ENCODE measurements at places on chromosomes 2 and 18.

- DNase-seq: no peak
These were observed 6.1 kb downstream of the SLC66A2 start for GRCh38 chr18:79945118-79946042.

DNA sequence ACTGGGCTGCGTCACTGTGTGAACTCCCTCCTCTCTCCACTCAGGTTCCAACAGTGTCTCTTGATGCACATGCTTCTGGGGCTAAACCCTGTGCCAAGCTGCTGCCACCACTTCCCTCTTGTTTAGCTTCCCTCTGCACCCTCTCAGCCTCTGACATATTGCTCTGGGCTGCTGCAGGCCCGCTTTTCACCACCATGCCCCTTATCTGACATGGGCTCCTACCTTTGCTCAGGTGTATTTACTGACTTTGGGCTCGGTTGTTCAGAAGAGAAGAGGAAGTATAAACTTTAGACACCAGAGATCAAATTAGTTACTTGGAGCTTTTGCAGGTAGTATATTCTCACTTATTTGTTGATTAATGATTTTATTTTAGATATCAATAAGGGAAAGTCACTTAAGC is 77.6 kb downstream of the WDR7 start:
- DNase-seq: no peak

- no peak for DNase-seq
These were observed 547.9 kb upstream of the ID2 start for GRCh38 chr2:8133913-8134472.

DNA sequence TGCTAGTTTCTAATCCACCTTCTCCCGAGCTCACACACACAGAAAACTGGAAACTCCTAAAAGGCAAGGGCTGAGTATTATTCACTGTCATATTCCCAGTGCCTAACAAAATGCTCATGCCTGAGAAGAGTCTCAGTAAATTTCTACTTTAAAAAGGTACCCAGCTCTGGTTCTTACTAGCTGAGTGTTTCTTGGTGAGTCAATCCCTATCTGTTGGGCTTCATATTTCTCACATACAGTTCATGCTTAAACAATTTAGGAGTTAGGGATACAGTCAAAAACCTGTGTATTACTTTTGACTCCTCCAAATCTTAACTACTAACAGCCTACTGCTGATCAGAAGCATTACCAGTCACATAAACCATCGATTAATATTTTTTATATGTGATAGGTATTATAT is 204.9 kb downstream of the EN1 start:
- DNase-seq: no peak

GRCh38 chr2:196238836-196239380 is 67.5 kb upstream of the STK17B start:
- no peak for DNase-seq

DNA sequence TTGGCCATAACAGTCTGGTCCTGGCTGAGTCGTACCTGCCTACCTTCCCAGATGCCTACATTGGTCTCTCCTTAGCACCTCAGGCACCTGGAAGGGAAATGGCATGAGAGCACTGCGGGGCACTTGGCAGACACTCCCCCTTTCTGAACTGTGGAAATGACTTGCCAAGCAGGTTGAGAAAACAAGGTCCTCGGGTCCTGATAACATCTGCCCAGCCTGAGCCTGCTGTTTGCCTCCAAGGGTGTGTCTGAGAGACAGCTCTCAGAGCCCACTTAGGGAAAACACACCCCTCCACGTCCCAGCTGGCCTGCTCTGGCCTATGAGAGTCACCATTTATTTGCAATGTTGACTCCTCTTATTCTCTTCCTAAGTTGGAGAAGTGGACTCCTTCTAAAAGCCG is 10.5 kb downstream of the FAM110C start:
- no peak for DNase-seq

DNA sequence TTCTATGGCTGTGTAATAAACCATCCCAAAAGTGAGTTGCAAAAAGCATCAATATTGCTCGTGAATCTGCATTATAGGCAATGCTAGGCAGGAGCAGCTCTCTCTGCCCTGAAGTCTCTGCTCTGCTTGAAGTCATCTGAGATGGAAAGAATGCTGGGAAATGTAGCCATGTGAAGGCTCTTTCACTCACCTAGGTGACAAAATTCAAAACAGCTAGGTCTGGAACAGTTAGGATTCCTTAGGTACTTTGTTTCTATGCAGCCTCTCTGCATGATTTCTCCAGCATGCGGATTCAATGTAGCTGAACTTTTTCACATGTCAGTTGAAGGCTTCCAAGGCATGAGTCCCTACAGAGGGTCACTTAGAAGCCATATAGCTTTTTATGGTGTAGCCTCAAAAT is 1383.7 kb downstream of the LRP1B start:
- DNase-seq: no peak

DNA sequence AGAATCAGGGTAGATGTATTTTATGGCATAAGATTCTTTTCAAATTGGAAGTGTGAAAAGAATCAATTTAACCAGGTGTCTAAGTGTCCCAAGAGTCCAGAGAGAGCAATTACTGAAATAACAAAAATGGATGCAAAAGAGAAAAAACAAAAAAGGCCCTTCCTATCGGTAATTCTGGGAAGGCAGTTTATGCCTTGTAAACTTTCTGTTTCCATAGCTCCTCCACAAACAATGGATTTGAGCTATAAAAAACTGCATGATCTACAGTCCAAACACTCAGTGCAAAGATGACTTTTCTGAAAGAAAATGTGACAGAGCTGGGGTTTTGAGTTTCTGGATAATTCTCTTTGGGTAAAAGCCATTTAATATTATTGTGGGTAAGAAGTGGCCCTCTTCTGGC is 366.1 kb downstream of the EN1 start:
- DNase-seq: no peak

GRCh38 chr2:3683748-3684454 is 19.5 kb upstream of the DCDC2C start:
- DNase-seq: no peak

- DNase-seq: peak; percentile 55
These were observed 143.1 kb upstream of the TTC39C start for GRCh38 chr18:23871410-23871809.

DNA sequence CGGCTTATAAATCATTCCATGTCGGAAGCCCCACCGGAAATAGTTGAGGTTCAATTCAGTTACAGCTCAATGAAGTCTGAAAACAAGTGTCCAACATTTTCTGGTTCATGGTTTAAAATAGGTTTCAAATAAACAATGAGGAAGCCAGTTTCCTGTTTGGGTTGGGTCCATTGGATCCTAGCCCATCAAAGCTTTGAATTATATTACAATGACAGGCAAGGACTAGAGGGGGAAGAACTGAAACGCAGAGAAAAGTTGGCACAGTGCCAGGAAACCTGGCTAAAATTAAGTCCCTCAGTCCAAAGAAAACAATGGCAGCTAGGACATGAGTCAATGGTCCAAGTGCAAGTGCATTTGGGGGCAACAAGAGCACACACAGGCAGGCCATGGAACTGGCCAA is 32.0 kb downstream of the SLC14A1 start:
- no peak for DNase-seq

DNA sequence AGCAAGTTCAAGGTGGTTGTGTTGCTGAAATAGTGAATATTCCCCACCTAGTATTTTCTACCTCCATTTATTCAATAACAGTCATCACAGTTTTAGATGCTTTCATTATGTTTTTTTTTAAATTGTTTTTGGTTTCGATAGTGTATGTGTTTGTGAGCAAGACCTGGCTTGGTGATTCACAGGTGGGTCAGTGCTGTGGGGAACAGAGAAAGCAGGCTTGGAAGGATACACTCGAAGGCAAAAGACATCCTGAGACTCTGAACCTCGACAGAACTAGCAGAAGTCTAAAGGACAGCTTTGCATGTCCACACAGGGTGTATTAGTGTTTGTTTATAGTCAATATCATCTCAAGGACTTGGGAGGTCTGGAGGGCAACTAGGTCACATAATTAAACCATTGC is 551.5 kb downstream of the RIT2 start:
- no peak for DNase-seq

- DNase-seq: no peak
These were observed 5.0 kb downstream of the ST8SIA5 start for GRCh38 chr18:46751882-46752281.

- DNase-seq: no peak
These were observed 112.1 kb downstream of the ACAA2 start for GRCh38 chr18:49701190-49701589.

DNA sequence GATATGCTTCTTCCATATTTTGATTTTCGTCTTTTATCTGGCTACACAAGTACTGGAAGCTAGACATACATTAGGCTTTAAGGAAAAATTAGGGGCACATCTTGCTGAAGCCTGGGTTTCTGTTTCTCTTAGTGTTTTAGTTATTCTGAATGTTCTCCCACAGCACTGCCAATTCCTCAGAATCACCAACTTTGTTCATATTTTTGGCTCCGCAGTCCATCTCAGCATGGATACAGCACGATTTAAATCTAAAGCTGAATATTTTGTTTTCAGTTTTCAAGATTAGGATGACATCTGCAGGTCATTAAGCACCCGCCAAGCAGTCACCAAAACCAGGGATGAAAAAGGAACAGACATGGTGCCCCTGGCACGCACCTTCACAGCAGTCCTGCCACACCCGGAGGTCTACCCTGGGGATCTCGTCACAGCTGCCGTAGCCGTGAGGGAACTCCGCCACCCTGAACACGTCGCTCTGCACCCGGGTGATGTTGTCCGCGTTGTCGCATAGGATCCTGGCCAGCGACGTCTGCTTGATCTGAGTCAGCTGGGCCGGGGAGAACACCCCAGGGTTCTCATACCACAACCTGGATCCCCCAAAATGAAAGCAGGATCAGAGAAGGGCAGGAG is 101.2 kb downstream of the PXDN start:
- no peak for DNase-seq

GRCh38 chr2:1854729-1855547 is 110.6 kb upstream of the PXDN start:
- DNase-seq: no peak
